ENCODE measurements at places on chromosomes 3 and 15.

- no peak for DNase-seq
- H3K27me3 ChIP-seq = no peaks in the 10 kb centered on the region
- H3K27ac ChIP-seq = no peak overlapping the region
- H3K4me1 ChIP-seq = no peaks in the 10 kb centered on the region
- no peak overlapping the region for H3K4me3 ChIP-seq
- no peaks in the 10 kb centered on the region for H3K36me3 ChIP-seq
Observed at GRCh38 chr15:91050128-91050455, 27.7 kb upstream of the VPS33B start.

GRCh38 chr3:15284121-15284889, 48.1 kb downstream of the SH3BP5 start:
- no peaks in the 10 kb centered on the region for H3K27me3 ChIP-seq
- H3K36me3 ChIP-seq = no peaks in the 10 kb centered on the region
- no peak overlapping the region for H3K27ac ChIP-seq

DNA sequence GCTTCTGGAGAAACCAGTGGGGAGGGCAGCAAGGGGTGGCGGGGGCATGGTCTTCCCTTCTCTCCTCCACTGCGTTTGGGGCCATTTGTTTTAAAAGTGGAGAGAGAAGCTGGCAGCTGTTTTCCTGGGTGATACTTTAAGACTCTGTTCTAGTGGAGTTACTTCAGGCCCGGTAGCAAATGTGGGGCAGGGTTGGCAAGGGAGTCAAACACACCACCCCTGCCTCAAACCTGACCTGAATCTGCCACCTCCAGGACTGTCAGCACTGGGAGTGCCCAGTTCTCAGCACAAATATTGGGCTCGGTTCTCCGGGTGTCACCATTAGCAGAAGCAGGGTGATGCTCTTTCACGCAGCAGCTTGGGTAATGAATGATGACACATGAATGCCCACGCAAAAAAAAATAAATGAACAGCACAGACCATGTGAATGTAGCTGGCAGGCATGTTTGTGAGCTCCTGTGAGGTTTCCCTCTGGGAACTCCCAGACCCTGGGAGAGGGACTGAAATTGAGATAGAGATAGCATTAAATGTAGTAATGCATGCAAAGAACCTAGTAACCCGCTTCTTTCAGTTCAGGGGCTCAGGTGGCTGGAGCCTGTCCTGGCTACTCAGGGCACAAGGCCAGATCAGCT, 424.0 kb downstream of the MCTP2 start:
- H3K36me3 ChIP-seq = no peaks in the 10 kb centered on the region
- H3K27ac ChIP-seq = no peak overlapping the region
- no peak for DNase-seq

GRCh38 chr3:27859821-27860220, 137.7 kb upstream of the EOMES start:
- no peak overlapping the region for H3K4me3 ChIP-seq
- DNase-seq = no peak
- H3K4me1 ChIP-seq = no peaks in the 10 kb centered on the region
- H3K27me3 ChIP-seq = no peaks in the 10 kb centered on the region

- H3K27ac ChIP-seq = no peak overlapping the region
- peaks cover 48% of the 10 kb centered on the region for H3K4me1 ChIP-seq
- H3K27me3 ChIP-seq = no peaks in the 10 kb centered on the region
- H3K36me3 ChIP-seq = no peaks in the 10 kb centered on the region
- H3K4me3 ChIP-seq = no peak overlapping the region
Observed at GRCh38 chr3:59563966-59564365, 514.1 kb upstream of the CFAP20DC start.

DNA sequence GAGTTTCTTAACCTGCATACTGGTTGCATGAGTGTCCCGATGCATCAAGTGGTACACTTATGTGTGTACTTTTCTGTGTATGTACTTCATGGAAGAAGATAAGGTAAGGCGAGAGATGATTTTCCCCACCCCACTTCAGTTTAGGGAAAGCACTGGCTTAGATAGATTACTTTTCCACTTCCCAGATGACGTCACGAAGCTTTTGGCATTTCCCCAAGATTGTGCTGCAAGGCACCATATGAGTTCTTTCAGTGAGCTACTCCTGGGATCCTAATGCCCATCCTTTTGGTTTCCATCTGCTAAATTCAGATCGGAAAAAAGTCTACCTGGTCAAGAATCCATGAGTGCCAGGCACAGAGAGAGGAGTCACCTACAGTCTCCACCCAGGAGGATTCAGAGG, 4.5 kb downstream of the IL17RB start:
- no peak overlapping the region for H3K27ac ChIP-seq
- H3K4me3 ChIP-seq = no peak overlapping the region
- H3K27me3 ChIP-seq = peaks cover 21% of the 10 kb centered on the region
- H3K36me3 ChIP-seq = no peaks in the 10 kb centered on the region

GRCh38 chr3:134236505-134237170, 14.0 kb downstream of the RYK start:
- peaks cover 38% of the 10 kb centered on the region for H3K4me1 ChIP-seq
- no peak overlapping the region for H3K27ac ChIP-seq
- H3K36me3 ChIP-seq = no peaks in the 10 kb centered on the region
- H3K27me3 ChIP-seq = no peaks in the 10 kb centered on the region

GRCh38 chr15:36422631-36423030, 156.8 kb upstream of the CDIN1 start:
- no peak overlapping the region for H3K27ac ChIP-seq
- DNase-seq = no peak
- H3K4me1 ChIP-seq = peaks cover 3% of the 10 kb centered on the region
- no peak overlapping the region for H3K4me3 ChIP-seq
- no peaks in the 10 kb centered on the region for H3K36me3 ChIP-seq

GRCh38 chr3:188248036-188248561, 94.1 kb downstream of the LPP start:
- no peak for DNase-seq
- H3K4me1 ChIP-seq = peaks cover 11% of the 10 kb centered on the region
- H3K4me3 ChIP-seq = no peak overlapping the region
- H3K27me3 ChIP-seq = no peaks in the 10 kb centered on the region

DNA sequence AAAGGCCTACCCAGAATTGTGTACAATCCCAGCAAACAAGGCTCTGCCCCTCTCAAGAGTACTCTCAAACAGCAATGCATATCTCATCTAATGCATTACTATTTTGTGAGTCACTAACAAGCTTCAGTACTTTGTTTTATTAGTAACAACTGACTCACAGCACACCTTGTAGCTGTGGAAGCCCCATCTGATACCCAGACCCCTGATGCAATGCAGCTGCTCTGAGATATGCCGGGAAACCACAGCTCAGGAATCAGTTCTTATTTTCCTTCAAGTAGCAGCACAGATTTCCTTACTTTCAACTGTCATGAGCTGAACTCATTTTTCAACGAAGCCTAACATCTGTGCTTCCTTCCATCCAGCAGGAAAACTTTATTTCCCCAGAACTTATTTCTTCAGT, 37.8 kb downstream of the CCNL1 start:
- no peaks in the 10 kb centered on the region for H3K36me3 ChIP-seq
- DNase-seq = no peak
- H3K4me1 ChIP-seq = peaks cover 64% of the 10 kb centered on the region
- peak overlapping the region; percentile 91 for H3K27ac ChIP-seq

DNA sequence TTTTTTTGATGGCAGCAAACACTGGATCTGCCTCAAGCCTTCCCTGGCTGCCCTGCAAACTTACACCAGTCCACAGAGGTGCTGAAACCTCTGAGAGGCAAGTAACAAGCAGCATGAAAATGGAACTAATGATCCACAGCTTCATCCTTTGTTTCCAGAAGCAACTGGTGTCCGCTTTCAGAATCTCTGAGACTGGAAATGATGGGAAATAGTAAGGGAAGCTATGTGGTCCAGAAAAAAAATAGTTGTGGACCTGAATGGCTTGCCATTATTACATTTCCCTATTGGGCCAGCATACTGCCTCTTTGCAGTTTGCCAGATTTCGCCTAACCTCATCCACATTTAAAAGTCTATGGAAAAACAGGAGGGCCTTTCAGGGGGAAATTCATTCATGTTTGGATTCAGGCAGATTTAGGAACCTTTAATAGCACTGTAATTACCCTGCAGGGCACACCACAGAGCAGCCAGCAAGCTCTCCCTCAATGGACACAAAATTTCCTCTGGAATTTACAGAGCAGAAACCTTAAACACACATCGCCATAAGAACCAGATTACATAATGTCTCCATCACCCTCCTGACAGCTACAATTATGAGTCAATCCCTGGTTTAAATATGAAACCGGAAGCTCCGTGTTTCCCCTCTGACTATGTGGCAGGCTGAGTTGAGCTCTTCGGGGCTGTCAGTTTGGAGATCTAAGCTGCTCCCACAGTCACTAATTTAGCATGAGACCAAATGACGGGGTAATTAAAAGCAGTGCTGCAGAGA, 134.4 kb downstream of the TMCO5A start:
- H3K4me3 ChIP-seq = peak overlapping the region; percentile 29
- no peaks in the 10 kb centered on the region for H3K36me3 ChIP-seq
- peaks cover 42% of the 10 kb centered on the region for H3K4me1 ChIP-seq
- DNase-seq = peak; percentile 11
- no peaks in the 10 kb centered on the region for H3K27me3 ChIP-seq

GRCh38 chr15:61871926-61872522, 188.2 kb downstream of the VPS13C start:
- no peaks in the 10 kb centered on the region for H3K4me1 ChIP-seq
- H3K36me3 ChIP-seq = peaks cover 7% of the 10 kb centered on the region
- H3K4me3 ChIP-seq = no peak overlapping the region
- H3K27me3 ChIP-seq = no peaks in the 10 kb centered on the region

- no peak overlapping the region for H3K27ac ChIP-seq
- H3K36me3 ChIP-seq = no peaks in the 10 kb centered on the region
- peaks cover 46% of the 10 kb centered on the region for H3K4me1 ChIP-seq
- DNase-seq = no peak
- H3K4me3 ChIP-seq = no peak overlapping the region
Observed at GRCh38 chr15:42093966-42094365, 396 bp downstream of the PLA2G4D start.

DNA sequence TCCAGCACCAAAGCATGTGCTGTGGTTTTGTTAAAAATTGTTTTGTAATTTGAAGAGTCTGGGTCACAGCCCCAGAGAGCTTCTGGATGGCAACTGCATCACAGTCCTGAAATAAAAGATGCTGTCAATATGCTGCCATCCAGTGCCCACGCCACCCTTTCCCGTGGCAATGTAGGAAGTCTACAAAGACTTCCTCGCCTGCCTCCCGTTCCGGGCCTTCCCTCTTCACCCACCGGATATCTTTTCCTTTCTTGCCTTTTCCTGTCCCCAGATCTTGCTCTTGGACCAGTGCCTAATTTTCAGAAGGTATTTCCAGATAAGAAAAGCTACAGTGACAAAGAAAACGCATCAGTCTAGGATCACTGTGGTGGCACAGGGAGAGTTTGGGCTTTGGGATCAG, 85.3 kb upstream of the RNU6-1 start:
- no peaks in the 10 kb centered on the region for H3K27me3 ChIP-seq
- H3K4me1 ChIP-seq = peaks cover 2% of the 10 kb centered on the region
- no peak overlapping the region for H3K27ac ChIP-seq
- no peaks in the 10 kb centered on the region for H3K36me3 ChIP-seq
- no peak for DNase-seq
- H3K4me3 ChIP-seq = no peak overlapping the region

- H3K27me3 ChIP-seq = no peaks in the 10 kb centered on the region
- DNase-seq = no peak
- H3K4me1 ChIP-seq = no peaks in the 10 kb centered on the region
- no peaks in the 10 kb centered on the region for H3K36me3 ChIP-seq
Observed at GRCh38 chr3:59368900-59369675, 319.3 kb upstream of the CFAP20DC start.

DNA sequence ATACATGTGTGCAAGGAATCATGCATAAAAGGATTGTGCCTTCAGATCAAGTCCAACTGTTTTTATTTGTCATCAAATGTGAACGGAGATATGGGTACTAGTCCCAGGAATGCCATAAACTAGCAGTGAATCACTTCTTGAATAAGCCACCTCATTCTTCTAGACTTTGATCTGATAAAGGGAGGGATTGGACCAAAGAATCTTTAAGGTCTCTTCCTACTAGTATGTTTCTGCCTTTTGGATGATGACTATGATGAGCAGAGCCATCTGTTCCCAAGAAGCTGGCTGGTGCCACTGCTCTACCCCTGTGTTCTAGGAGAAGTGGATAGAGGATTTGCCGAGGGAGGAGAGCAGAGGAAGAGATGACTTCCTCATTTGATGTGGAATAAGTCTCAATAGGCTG, 28.8 kb upstream of the UACA start:
- peaks cover 32% of the 10 kb centered on the region for H3K4me1 ChIP-seq
- H3K36me3 ChIP-seq = no peaks in the 10 kb centered on the region
- H3K27me3 ChIP-seq = no peaks in the 10 kb centered on the region
- no peak overlapping the region for H3K27ac ChIP-seq
- DNase-seq = no peak
- no peak overlapping the region for H3K4me3 ChIP-seq

GRCh38 chr3:190739641-190740185, 122.8 kb downstream of the GMNC start:
- H3K27ac ChIP-seq = no peak overlapping the region
- no peaks in the 10 kb centered on the region for H3K4me1 ChIP-seq
- DNase-seq = no peak
- H3K27me3 ChIP-seq = no peaks in the 10 kb centered on the region
- H3K4me3 ChIP-seq = no peak overlapping the region

DNA sequence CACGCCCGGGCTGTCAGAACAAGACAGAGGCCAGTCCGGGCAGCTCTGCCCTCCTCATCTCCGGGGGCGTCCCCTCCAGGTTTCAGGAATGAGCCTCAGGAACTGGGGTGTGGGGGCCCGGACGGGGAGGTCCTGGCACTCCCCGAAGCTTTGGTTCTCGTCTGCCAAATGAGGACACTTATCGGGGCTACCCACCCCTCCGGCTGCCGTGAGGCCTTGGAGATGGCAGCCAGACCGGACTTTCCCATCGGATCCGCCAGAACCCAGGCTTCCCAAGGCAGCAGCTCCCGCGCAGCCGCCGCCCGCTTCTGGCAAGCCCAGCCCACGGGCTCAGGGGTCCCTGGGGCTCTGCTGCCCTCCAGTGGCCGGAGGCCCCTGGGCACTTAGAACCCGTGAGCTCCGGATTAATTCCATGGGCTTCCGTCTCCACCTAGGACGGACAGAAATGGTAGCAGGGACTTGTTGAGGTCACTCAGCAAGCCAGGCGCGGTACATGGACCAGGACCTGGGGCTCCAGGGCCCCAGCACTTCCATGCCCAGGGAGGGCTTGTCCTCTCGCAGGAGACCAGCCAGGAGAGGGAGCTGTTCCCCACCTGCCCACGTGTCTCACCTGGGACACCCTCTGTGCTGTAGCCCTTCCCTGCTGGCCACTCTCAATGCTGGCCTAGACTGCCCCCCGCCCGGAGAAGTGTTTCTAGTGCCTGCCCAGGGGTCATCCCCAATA, 89.4 kb downstream of the LINGO1 start:
- peak; percentile 25 for DNase-seq
- peaks cover 9% of the 10 kb centered on the region for H3K4me1 ChIP-seq
- peak overlapping the region; percentile 39 for H3K4me3 ChIP-seq
- H3K27ac ChIP-seq = peak overlapping the region; percentile 36
- no peaks in the 10 kb centered on the region for H3K36me3 ChIP-seq

GRCh38 chr3:182182531-182182968, 470.8 kb downstream of the SOX2 start:
- peak; percentile 91 for DNase-seq
- no peaks in the 10 kb centered on the region for H3K36me3 ChIP-seq
- no peak overlapping the region for H3K4me3 ChIP-seq
